Heart left ventricle (tissue), 16 donors: ENCODE measurements at places on chromosomes 7 and 10.

GRCh38 chr7:134458341-134458805 is 527 bp downstream of the AKR1B1 start:
- peak; percentile 72 for DNase-seq

- no peak for DNase-seq
Observed at GRCh38 chr7:31785101-31785500, 98.1 kb downstream of the PPP1R17 start.

GRCh38 chr10:22900841-22901601 is 26.8 kb upstream of the ARMC3 start:
- DNase-seq = peak; percentile 22

DNA sequence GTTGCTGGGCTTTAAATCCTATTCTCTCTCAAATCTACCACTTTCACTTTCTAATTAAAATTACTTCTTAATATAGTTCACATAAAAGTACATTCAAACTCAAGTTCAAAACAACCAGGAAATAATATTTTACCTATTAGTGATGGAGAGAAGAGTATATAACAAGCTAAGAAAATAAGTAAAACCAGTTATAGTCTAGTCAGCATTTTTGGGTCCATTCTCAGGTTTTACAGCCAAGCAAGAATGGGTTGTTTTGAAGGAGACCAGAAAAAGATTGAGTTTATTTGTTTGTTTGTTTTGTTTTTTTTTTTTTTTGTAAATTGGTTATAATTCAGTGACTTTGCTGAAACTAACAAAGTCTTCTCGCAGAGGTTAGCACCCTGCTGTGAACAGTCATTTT is 106.3 kb upstream of the PTPRZ1 start:
- no peak for DNase-seq

- no peak for DNase-seq
Observed at GRCh38 chr7:101717628-101718357, 88.7 kb upstream of the MYL10 start.

- no peak for DNase-seq
Observed at GRCh38 chr7:151115836-151116418, 29.7 kb downstream of the AGAP3 start.

GRCh38 chr7:2702594-2702957 is 14.6 kb downstream of the AMZ1 start:
- DNase-seq = no peak

GRCh38 chr7:44854644-44855364 is 6.9 kb upstream of the H2AZ2 start:
- DNase-seq = no peak

- peak; percentile 42 for DNase-seq
Observed at GRCh38 chr7:55641273-55641691, 69.0 kb upstream of the VOPP1 start.

DNA sequence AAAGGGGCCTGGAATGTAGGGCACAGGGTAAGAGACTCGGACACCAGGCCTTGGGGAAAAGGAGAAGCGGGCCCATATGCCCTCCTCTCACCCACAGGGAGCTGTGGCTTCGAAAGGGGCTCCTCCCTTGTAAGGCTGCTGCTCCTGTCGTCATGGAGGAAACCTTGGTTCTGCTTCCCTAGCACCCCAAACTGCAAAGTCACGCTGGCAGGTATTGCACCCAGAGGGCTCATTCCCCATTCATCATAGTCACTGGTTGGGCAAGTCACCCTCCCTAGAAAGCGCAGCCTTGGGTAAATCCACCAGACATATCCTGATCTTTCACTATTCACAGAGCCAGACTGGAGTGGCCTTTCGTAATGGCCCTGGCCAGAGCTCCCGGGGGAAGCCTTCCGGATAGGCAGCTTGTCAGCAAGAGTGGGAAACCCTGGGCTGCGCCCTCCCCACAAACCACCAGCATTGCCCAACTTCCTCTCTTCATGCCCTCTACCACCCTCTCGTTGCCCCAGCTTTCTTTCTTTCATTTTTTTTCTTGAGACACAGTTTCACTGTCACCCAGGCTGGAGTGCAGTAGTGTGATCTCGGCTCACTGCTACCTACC is 121.0 kb downstream of the HIP1 start:
- peak; percentile 49 for DNase-seq

DNA sequence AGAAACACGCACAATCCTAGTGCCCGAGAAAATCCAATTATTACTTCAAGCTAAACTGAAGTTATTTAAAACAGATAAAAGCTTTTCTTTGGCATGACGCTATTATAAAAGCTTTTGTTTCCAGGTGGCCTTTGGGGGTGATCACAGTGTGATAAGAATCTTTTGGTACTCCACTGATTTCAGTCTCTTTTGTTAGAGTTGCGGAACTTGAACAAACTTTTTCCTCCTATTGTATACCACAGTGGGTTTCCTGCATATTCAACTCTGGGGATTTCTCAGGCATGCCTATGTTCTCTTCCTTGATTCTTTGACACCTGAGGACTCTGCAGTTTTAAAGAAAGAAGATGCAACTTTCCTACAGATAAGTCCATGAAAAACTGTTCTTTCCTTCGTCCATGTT is 99.7 kb upstream of the PITRM1 start:
- DNase-seq = no peak

DNA sequence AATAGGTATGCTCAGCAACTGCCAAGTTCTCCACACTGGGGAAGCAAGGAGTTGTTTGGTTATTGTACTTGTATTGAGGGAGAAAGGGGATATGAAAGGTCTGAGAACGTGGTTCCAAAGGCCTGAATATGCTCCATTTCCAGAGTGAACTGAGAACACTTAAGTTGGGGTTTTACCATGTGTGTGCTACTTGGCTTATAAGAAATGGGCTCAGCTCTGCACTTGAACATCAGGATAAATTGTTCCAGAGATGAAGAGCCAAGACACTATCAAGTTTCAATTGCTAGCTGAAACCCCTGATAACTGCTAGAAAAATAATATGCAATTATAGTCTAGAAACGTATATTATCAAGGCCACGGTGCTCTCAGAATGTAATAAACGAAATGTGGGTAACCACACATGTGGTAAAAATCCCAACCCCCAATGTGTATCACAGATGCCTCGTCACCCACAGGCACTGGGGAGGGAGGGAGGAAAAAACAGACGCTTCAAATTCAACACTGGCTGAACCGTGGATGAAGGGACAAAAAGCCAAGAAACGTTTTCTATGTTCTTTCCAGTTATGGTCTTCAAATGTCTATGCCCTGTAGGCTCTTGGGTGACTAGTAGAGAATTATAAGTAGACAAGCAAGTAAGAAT is 16.3 kb downstream of the ELMO1 start:
- DNase-seq = no peak

- no peak for DNase-seq
Observed at GRCh38 chr10:131435760-131436457, 124.4 kb upstream of the TCERG1L start.

GRCh38 chr7:3151784-3152183 is 108.1 kb upstream of the CARD11 start:
- DNase-seq = no peak

GRCh38 chr10:62900829-62901571 is 84.8 kb upstream of the EGR2 start:
- DNase-seq = no peak

DNA sequence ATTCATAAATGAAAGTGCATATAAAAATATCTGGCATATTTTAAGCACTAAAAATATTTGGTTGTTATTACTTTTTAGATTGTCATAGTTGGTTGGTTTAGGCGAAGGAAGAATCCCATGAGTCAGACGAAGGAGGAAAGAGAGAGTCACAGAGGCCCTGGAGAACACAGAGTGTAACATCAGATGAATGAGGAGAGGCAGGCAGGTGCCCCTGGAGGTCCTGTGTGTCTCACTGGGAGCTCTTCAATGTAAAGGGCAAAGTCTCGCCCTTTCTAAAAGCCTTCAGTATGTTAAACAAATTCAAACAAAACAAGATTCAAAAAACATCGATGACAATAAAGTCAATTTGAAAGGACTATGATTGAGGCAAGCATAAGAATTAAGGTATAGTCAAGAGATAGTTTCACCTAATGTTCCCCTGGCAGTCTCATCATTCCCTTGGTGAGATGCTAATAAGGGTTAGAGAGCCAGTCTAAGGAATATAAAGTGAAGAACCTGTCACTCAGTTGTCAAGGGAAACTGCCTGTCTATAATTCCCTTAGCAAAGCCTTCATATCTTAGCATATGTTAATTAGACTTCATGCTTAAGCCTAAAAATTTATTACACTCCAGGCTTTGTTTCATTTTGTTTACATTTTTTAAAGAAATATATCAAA is 194.3 kb downstream of the TPK1 start:
- DNase-seq = no peak

- no peak for DNase-seq
Observed at GRCh38 chr7:117186218-117187010, 136.4 kb downstream of the WNT2 start.

DNA sequence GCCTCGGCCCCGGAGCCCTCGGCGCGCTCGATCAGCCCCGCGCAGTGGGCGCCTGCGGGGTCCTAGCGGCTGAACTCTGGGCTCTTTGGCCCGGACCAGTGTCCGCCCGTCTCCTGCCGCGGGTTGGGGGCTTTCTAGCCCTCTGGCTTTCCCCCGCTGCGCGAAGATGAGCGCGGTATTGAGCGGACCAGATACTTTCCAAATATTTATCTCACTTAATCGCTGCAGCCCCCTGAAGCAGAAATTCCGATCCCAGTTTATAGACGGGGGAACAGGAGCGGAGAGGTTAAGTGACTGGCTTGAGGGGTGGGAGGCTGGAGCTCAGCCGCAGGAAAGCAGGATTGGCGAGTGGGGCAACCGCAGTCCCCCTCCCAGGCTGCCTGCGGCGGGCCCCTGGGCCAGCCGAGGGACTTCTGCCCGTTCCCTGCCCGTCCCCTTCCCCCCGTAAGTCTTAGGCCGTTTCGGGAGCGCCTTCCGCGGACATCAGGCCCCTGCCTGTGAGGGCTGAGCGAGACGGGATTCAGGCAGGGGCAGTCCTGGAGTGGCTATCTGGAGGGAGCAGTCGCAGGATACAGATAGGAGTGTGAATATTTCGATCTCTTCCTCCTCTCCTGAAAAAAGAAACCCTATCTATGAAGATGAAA is 565 bp downstream of the STRIP2 start:
- no peak for DNase-seq

DNA sequence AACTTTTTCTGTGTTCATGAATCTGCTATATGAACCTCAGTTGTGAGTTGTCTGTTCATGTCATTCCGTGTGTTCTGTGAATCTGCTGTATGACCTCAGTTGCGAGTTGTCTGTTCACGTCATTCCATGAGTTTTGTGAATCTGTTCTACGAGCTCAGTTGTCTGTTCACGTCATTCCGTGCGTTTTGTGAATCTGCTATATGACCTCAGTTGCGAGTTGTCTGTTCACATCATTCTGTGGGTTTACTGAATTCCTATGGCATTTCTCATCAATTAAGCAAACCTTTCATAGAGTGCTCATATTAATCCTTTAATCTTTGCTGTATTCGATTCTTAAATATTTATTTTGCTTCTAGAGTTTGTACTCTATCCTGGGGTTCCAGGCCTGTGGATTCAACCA is 150.6 kb downstream of the DIP2C start:
- no peak for DNase-seq

DNA sequence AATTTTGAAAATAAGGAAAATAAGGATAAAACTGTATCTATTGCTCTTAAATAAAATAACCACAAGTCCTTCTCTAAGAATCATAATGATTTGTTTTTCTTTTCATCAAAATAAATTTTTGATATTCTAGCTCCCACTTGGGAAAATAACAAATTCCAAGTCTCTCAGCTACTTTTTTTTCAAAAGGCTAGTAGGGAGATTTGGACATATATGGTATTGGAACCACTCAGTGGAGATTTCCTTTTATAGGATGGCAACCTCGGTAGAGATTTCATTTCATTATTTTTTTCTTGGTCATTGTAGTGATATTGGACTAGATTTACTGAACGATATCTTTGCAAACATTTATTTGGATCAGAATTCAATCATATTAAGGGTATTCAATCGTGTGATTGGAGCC is 69.5 kb upstream of the PRKG1 start:
- no peak for DNase-seq

DNA sequence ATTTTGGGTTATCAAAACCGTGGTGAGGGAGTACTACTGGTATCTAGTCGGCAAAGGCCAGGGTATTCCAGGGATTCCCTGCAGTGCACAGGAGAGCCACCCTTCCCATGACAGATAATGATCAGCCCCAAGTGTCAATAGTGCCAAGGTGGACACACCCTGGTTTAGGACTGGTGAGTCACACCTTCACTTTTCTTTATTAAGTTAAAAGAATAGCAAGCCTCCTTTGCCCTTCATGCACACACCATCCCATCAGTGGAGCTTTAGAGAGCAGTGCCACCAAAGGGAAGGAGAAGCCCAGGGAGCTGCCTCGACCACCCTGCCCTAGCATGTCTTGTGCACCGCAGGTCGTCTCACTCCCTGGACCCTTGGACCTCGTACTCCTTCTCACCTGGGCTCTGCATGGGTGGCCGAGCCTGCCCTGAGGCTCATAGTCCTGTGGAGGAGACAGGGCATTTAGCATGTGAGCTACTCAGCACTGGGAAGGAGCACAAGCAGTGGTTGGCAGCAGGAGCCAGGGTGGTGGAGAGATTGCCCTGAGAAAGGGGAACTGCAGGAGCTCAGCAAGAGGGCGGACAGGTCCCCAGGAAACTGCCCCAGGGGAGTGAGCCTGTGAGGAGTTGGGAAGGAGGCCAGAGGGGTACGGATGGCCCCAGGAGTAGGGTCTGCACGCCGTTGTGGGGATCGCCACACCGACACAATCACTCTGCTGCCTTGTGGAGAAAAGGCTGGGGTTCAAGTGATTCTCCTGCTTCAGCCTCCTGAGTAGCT is 17.4 kb downstream of the UBE2D4 start:
- DNase-seq = no peak

DNA sequence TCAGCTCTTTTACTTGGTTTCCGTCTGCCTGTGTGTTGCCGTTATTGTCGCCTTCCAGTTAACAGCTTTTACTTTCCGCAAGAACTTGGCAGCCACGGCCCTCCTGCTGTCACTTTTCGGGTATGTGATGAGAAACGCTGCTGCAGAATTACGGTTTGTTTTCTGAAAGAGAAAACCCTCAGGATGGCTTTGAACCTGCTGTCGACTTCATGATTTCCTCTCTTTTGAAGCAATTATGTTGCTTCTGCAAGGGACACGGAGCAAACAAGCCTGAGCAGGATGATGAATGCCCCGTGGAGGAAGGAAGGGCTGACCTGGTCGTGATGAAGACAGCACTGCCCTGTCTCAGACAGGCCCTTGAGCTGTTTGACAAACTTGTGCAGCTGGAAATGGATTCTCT is 339.8 kb downstream of the ABCA13 start:
- no peak for DNase-seq

GRCh38 chr7:100675581-100676350 is 2.2 kb downstream of the GNB2 start:
- peak; percentile 87 for DNase-seq

GRCh38 chr10:58473976-58474375 is 38.7 kb upstream of the BICC1 start:
- DNase-seq = no peak

- DNase-seq = no peak
Observed at GRCh38 chr7:2143981-2144595, 88.7 kb downstream of the MAD1L1 start.

DNA sequence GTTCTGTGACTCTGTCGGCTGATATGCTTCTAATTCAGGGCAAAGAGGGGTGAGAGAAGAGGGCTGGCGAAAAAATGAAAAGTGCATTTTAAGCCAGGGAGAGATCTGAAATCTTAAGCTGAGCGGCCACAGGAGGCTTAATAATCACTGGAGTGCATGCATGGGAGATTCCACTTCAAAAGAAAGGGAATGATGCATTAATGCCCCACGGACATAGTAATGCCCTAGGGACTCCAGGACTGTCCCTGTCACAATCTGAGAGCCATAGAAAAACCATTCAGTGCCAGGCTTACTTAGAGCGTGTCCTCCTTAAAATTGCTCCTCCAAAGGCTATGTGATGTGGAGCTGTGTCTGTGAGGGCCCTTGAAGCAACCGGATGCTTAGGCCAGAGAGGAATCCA is 75.1 kb downstream of the NHLRC2 start:
- DNase-seq = no peak
